ENCODE measurements at places on chromosomes 7 and 10. TPM values are rescaled to one million over a fixed set of nuclear protein-coding genes. Genes with fewer than 3 reads are reported as not detected.

GRCh38 chr10:66604195-66604594 is 321.6 kb upstream of the LRRTM3 start:
- DNase-seq: no peak

DNA sequence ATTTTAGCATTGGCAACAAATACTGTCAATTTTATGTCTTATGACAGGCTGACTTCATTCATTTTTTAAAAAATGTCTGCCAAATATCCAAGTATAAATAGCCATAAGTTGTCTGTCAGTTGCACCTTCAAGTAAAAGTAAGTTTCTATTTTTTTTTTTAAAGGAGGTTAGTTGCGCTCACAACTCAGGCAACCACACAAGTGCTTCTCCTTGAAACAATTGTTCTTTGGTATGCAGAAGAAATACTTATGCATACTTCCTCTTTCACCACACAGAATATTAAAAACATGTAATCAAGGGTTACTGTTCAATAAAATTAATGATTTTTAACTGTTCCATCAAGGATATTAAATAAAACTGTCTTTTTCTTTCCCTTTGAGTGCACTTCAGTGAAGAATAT is 97.9 kb downstream of the RTKN2 start:
- DNase-seq: no peak

The UNCX gene
- total RNA-seq: not detected

The GIMAP8 gene
- total RNA-seq: 7.7 TPM

DNA sequence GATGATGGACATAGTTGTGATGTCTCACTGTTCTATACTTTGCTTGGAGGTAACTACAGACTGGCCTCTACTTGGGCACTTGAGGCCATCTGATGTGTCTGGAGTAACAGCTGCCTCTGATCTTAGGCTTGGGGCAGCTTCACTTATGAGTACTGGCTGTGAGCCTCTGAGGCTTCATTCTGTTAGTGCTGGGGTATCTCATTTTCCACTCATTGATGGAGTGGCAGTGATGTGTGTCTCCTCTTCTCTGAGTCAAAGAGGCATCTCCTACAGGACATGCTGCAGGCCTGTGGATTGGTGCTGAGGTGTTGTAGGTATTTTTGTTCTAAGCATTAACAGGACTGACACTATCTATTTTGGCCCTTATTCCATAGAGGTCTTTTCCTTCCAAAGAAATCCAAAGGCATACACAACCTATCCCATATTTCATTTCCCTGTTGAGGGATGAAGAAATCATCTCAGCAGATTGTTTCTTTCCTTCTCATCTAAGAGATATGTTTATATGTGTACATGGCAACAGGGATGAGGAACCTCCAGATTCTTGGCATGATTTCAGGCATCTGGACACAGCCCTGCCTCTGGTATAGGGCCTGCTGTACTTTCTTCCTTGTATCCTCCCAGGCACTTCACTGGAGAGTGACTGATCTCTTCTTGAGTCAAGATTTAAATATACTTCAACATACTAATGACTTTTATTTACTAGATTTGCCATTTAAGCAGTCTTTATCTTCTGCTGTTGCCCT is 65.7 kb upstream of the NOBOX start:
- DNase-seq: no peak
